NB4 (cell line): ENCODE measurements at places on chromosomes 1 and 21.

DNA sequence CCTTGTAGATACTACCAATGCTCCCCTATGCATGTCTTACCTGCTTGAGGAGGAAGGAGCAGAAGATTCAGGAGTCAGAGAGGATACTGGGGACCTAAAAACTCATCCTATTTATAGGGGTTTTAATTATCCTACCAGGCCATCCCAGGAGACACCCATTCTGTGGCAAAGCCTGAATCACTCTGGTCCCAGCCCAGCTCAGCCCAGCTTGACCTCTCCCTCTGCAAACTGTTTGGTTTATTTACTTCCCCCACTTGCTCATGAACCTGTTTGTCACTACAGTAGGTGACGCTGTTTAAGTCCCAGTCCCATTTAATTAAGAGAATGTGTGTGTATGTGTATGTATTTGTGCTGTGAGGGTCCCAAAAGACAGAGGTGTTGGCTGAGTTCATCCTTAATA, at the start of gene RPTN:
RPTN (minus strand) TSS at position 85 of the 400 bp plus-strand sequence. CDS start 1,339 bp downstream, outside the sequence.
- no peak for DNase-seq

- peak; percentile 28 for DNase-seq
Measured at GRCh38 chr1:245168086-245168485, 13.3 kb downstream of the KIF26B start.

DNA sequence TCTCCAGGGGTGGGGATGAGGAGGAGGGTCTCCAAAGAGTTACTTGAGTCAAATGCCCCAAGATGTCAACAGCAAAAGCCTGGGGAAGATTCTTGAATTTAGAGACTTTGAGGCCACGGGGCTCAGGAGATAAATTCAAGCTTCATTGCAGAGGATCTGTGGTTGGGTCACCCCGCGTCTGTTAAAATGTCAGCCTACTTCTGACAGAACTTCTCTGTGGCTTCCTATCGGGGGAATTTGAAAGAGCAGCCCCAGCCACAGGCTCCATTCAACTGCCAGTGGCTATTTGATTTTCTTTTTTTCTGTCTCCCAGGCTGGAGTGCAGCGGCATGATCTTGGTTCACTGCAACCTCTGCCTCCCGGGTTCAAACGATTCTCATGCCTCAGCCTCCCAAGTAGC, 62.5 kb upstream of the EFHD2 start:
- no peak for DNase-seq

- peak; percentile 99 for DNase-seq
Measured at GRCh38 chr1:225999227-225999911, at the start of gene SDE2. Gene SDE2 (minus strand): TSS chr1:225999343. CDS start chr1:225999312, 31 bp downstream.

- DNase-seq = peak; percentile 65
Measured at GRCh38 chr21:33308586-33309490, 15.9 kb upstream of the IFNAR1 start.

- DNase-seq = no peak
Measured at GRCh38 chr1:96552451-96552850, 169.1 kb upstream of the PTBP2 start.

GRCh38 chr1:99326215-99326949, 62.1 kb downstream of the PLPPR4 start:
- DNase-seq = no peak

GRCh38 chr1:28308750-28309149, 20.1 kb upstream of the MED18 start:
- DNase-seq = no peak

GRCh38 chr21:27772816-27773215, 805.9 kb upstream of the ADAMTS5 start:
- no peak for DNase-seq

DNA sequence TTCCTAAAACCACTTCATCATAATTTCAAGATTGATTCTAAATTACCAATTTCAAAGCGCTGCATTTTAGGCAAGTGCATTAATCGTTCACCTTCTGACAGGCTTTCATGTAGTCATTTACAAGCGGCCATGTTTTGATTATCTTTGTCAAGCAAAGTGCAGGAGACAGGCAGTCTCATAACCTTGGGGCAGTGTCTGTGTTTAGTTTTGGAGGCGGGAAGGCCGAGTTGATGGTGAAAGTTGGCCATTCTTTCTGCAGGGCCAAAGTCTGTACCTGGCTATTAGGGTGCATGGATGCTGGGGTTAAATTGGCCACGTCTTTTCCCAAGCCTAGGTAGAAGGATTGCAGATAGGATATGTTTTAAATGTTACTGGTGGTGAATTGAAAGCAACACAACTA, 2.9 kb downstream of the AGPAT3 start:
- DNase-seq = no peak

GRCh38 chr1:76230842-76231281, 156.3 kb downstream of the ST6GALNAC3 start:
- DNase-seq = no peak

DNA sequence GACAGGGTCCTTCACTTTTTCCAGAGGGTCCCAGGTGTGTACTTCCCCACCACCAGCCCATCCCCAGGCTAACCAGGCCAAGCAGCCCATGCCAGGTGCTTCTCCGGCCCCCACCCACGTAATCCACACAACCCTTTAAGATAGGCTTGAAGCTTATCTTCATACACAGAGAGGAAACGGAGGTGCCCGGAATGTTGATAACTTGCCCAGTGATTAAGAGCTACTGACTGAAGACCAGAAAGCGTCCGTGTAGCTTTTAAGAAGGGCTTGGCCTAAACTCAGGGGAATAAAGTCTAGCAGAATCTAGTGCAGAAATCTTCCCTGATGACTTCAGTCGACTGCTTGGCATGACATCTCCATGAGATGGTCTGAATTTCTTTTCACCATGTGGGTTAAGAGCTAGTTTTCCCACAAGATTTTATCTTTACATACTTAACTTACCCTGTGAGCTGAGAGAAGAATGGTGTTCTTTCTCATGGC, 138.7 kb downstream of the GALNT2 start:
- no peak for DNase-seq

- DNase-seq = no peak
Measured at GRCh38 chr1:19613171-19613703, 30.9 kb upstream of the NBL1 start.

DNA sequence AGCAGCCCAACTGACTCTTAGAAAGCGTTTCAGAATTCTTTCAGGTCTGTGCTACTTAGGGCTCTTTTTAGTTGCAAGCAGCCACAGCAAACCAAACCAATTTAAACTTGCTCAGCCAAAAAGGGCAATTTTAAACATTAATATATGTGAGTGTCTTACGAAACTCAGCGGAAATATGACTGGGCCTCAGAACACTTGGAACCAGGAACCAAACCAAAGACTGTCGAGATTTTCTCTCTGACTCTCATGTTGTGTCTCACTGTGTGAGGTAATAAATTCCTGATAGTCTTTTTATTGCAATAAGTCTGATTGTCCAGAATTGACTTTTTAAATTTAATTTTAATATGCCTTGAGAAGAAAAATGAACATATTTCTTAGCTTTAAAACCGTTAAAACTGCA, 122.3 kb downstream of the SYF2 start:
- DNase-seq = no peak

- no peak for DNase-seq
Measured at GRCh38 chr1:212696721-212697331, 2.8 kb downstream of the BATF3 start.

GRCh38 chr1:66214901-66215300, 319.1 kb upstream of the SGIP1 start:
- DNase-seq = no peak

DNA sequence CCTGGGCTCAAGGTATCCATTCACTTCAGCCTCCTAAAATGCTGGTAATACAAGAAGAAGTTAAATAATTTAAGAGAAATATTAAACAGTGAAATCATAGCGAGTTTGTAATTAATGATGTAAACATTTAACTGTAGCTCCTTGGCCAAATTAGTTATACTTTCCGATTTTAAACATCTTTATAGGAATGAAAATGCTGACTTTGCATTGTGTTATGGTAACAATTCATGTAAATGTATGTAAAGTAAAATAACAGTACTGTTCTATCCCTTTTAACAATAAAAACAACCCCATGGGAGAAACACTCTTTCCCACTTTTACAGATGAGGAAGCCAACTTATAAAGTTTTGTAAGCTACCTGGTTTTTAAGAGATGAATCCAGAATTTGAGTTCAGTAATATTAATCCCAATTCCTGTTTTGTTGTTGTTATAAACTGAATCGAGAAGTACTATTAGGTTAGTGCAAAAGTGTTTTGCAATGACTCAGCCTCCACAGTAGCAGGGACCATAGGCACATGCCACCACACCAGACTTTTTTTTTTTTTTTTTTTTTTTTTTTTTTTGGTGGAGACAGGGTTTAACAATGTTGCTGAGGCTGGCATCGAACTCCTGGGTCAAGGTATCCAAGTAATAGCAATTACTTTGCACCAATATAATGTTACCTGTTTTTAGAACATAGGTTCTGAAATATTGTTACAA, 1360.4 kb downstream of the BRINP3 start:
- no peak for DNase-seq

DNA sequence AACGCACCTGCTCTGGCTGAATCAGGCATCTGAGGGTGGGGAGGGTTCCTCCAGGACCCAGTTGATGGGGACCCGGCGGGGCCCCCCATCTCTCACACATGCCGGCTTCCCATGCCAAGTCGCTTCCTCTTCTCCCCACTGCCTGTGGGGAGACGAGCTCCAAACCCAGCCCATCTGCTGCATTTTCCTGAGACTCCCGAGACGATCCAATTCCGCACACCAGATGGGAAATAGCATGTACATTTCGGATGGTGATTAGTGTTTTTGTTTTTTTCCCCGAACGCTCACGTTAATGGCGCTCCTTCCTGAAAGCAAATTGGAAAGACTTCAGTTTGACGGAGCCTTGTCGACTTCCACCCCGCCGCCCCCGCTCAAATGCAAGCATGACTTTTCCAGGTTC, 13.2 kb upstream of the GRIK3 start:
- DNase-seq = no peak

GRCh38 chr1:226711976-226712741, 26.9 kb downstream of the ITPKB start:
- DNase-seq = no peak

DNA sequence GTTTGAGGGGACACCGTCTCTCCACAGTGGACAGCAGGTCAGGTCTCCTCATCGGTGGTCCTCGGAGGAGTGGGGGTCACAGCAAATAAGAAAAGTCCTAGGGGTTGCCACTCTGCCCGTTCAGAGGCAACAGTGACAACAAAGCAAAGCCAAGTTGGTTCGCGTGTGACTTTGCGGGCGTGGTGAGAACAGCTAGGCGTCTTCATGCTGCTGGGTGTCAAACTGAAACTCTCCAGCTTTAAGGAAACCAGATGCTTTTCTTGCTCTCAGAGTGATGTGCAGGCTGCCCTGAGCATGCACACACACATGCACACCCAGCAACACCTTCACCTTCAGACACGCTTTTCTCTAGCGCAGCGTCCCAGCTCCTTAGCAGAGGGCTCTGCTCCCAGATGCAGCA, 70.1 kb upstream of the ARHGEF16 start:
- DNase-seq = no peak

GRCh38 chr1:60265560-60266535, 192.3 kb upstream of the C1orf87 start:
- DNase-seq = no peak

DNA sequence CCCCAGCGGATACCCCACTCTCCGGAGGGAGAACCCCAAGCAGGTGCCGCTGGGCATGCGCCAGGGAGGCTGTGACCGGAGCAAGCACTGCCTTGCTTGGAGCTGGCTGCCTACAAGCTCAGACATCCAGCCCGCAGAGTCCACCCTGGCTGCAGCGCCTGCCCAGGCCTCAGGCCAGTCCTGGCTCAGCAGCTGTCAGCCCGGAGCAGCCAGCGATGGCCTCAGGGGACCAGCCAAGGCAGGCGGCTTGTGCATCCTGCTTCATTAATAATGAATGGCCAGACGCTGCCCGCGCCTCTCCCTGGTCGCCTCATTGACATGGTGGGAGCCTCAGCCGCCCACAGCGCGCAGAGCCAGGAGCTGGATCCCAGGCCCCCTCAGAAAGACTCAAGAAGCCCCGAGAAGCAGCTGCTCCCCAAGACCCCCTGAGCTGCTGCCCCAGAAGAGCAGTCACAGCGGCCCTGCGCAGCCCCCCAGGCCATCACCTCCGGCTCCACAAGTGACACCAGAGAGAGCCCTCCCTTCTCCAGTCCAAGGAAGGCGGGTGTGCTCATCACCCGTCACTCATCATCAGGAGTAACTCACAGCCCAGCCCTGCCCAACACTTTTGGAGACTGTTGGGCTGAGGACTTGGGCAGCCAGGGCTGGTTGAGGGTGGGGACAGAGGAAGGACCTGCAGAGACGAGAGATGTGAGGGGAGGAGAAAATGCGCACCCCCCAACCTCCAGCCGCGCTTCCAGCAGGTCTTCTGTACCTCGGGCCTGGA, 19.6 kb downstream of the KCNAB2 start:
- DNase-seq = no peak

GRCh38 chr1:940107-941014, 16.6 kb downstream of the SAMD11 start:
- peak; percentile 70 for DNase-seq

DNA sequence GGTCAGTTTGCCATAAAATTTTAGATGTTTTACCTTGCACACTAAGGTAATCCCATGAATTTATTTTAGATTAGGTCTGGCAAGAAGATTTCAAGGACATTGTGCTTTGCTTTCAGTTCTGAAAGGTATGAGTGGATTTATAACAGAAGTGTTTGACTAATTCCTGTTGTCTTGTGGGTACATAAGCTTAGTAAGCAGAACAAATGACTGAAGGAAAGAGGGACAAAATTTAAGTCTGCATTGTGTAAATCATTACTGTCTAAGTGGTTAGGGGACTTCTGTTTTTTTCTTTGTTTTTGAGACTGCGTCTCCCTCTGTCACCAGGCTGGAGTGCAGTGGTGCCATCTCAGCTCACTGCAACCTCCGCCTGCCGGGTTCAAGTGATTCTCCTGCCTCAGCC, 60.1 kb downstream of the PKN2 start:
- DNase-seq = no peak

- no peak for DNase-seq
Measured at GRCh38 chr1:95179205-95179986, 54.6 kb upstream of the RWDD3 start.

DNA sequence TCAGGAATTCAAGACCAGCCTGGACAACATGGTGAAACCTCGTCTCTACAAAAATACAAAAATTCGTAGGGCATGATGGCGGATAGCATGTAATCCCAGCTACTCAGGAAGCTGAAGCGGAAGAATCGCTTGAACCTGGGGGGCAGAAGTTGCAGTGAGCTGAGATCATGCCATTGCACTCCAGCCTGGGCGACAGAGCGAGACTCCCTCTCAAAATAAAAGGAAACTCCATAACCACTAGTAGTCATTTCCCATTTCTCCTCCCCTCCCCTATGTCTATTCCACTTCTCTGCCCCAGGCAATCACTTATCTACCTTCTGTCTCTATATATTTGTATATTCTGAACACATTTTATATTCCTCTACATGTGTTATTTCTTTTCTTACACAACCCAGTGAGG, 4.0 kb upstream of the CEP350 start:
- no peak for DNase-seq

DNA sequence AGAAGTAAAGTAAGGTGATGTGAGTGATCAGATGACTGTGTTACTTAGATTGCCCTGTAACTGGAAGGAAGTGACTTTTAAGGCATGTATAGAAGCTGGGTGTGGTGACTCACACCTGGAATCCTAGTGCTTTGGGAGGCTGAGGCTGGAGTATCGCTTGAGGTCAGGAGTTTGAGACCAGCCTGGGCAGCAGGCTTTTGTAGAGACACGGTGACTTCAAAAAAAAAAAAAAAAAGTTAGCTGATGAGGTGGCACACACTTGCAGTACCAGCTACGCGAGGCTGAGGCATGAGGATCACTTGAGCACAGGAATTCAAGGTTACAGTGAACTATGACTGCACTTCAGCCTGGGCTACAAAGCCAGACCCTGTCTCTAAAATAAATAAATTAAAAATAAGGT, 2.3 kb upstream of the USP16 start:
- peak; percentile 15 for DNase-seq

- peak; percentile 8 for DNase-seq
Measured at GRCh38 chr1:3069491-3070308, 697 bp downstream of the PRDM16 start.

GRCh38 chr1:82775406-82776000, 974.8 kb downstream of the ADGRL2 start:
- DNase-seq = peak; percentile 61
